ENCODE measurements at places on chromosomes 3 and 15. TPM values are rescaled to one million over a fixed set of nuclear protein-coding genes. Genes with fewer than 3 reads are reported as not detected.
A peak's percentile ranks its signal among the peaks of the same experiment; 100 is the strongest.

DNA sequence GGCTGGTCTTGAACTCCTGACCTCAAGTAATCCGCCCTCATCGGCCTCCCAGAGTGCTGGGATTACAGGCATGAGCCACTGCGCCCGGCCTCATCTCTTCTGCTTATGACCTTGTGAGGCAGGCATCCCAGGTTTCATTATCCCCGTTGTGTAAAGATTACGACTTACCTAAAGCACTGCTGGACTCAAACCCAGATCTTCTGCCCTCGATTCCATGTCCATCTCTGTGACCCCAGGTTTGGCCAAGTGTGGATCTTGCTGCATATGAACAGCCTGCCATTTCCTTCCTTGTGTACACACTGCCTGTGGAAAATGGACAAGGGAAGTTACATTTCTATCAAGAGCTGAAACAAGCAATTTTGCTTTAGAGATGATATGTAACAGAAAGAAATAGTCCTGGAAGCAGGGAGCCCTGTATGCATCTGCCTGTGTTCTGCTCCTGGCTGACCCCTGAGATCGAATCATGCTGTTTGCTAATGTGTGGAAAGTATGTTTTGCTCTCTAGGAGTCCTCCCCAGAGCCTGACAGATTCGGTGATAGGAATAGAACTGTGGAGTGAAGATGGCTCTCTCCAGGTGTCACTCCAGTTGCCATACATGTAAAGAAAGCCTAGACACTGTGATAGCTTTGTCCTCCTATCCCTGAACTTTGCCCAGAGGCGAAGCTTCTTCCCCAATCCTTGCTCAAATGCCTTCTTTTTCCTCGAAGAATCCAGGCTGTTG is 11.8 kb upstream of the LIPC start:
- DNase-seq = no peak

DNA sequence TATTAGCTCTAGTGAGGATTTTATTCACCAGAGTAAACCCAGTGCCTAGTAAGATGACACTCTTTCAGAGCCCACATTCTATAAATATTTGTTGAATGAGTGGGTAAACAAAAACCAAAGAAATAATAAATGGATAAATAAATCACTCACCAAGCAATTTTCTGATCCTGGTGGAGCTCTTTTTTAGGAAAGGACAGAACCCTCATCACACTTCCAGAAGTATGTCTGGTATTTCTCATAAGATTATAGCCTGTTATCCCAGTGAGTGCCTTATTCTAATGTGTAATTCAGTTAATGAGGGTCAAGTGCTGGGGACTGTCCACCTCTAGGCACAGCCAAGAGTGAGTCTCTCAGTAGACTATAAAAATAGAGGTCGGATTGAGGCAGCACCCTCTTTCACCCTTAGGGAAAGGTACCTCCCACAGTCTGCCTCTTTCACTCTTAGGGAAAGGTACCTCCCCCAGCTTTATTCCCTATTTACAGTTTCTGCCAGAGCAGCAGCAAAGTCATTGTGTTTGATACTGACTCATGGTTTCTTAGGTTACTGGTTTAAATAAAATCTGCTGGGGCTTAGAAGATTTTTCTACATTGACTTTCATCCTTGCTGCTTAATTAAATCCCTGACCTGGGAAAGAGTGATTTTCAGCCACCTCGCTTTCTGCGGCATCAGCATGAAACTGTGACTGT is 145.0 kb downstream of the STAC start:
- no peak for DNase-seq

DNA sequence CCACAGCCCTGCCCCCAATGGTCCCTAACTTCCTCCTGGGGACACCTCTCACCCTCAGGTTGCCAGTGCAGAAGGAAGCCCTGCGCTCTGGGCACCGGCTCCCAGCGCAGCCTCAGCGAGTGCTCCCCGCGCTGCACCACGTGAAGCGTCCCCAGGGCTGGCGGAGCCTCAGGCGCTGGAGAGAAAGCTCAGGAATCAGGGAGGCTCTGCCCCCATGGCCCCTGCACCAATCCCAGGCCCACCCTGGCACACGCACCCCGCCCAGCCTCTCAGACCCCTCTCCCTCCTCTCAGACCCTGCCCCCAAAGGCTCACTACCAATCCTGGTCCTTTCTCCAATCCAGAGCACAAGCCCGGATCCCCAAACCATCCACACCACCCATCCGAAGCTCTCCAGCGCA is 6.9 kb downstream of the COL7A1 start:
- no peak for DNase-seq

- no peak for DNase-seq
These were observed 674.7 kb downstream of the MECOM start for GRCh38 chr3:168988853-168989252.

GRCh38 chr3:184284696-184285095 is 8.9 kb downstream of the ECE2 start:
- DNase-seq = no peak

DNA sequence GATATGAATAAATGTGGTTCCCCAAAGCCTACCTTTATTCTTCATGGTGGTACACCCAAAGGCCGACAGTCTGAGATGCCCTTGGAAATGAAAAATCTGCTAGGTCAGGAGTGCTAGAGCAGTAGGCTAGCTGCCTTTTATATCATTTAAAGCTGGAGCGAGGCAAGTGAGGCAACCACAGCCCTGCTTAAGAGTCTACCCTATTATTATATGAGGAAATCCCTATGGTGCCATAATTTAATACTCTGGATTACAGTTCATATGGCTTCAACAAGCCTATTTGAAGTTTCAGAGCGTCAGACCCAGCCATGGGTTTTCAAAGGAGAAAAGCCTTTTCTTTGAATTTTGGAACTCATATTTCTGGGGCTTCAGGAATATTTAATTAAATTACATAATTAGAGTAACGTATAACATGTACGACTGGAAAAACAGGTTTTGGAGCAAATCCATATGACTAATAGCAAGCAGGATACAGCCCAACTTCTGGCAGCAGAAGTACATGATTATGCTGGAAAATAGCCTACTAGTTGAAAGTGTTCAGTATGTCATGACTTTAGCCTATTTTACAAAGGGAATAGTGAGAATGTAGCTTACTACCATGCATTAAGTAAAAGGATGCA is 18.0 kb upstream of the SLTM start:
- DNase-seq = no peak

GRCh38 chr15:39920510-39921273 is 626 bp upstream of the GPR176 start:
- peak; percentile 71 for DNase-seq

DNA sequence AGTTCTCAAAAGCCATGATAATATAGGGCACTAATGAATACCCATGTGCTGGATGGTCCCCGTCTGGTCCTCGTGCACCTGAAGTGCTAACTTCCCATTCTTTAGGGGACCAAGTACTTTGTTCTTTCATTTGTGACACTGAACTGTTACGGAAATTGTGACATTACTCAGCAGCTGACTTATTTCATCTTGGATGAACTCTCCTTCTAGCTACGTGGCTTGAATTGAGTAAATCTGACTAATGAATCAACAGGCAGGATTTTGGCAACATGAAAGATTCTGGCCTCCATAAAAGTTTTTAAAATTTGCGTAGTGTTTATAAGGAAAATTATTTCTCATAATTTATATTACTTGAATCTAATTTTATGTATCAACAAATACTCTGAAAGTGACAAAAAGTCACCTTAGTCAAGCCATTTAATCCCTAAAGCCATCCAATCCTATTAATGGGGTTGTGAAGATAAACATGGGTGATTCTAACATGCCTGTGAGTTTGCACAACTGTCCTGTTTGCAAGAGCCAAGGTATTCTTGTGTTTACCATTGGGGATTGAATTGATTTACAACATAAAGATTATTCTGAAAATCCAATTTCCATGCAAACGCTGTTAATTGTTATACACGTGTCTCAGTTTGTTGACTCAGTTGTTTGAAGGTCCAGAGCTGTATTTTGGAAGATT is 119.9 kb downstream of the AGBL1 start:
- no peak for DNase-seq

- DNase-seq = no peak
These were observed 290.4 kb upstream of the STT3B start for GRCh38 chr3:31242026-31242960.

DNA sequence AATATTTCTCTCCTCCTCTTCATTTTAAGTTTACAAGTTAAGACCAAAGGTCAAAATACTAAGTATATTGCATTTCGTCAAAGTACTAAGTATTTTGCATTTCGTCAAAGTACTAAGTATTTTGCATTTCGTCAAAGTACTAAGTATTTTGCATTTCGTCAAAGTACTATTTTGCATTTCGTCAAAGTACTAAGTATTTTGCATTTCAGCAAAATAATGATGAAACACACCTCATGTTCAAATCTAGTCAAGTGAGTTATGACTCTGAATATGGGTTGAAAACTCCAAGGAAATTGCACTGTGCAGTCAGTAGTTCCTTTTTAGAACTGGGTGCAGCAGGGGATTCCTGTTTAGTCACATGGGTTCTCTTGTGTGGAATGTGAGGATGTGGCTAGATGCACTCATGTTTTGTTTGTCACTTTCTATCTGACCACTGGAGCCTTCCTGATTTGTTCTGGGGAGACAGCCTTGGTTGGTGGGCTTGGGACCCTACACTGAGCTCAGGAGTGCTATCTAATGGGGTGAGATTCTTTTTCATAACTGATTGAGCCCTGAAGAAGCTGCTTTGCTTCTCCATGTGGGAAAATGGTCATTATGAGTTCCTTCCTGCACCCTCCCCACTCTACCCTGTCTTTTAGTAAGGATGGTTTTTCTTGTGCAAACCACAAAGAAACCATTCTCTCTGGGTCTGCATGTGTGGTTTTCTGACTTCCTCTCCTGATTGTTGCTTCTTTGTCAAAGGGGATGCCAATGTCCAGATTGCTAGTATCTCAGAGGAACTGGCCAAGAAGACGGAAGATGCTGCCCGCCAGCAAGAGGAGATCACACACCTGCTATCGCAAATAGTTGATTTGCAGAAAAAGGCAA is 73.4 kb downstream of the CCK start:
- DNase-seq = no peak

DNA sequence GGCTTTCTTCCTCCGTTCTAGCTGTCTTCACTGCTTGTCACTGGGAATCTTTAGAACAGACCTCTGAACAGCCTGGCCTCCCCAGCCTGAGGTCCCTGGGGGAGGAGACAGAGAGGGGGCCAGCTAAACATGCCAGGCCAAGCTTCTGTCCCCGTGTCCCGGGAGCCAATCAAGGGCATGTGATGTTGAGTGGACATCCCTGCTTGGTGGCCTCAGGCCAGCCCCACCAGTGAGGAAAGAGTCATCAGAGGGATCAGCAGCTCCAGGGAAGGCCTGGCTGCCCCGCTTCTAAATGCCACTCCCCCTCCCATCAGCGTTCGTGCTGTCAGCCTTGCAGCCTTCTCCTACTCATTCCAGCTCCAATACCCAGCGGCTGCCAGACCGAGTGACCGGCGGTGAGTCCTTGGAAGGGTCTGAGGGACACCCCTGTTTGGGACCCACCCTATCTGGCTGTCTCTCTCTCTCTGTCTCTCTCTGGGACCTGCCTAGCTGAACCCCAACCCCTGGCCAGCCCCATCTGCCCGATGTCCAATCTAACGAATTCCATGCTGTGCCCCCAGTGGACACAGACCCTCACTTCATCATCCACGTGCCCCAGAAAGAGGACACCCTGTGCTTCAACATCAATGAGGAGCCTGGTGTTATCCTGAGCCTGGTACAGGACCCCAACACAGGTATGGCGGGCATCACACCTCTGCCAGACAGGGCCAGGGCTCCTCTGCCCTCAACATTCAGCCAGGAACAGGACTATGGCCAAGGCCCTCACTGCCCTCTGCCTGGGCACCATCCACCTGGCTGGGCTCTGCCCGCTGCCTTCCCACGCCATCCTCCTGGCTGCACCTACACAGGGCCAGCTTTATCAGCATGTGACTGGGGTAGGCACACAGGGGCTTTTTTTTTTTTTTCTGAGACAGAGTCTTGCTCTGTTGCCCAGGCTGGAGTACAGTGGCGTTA is 6.6 kb upstream of the ITIH3 start:
- DNase-seq = no peak

DNA sequence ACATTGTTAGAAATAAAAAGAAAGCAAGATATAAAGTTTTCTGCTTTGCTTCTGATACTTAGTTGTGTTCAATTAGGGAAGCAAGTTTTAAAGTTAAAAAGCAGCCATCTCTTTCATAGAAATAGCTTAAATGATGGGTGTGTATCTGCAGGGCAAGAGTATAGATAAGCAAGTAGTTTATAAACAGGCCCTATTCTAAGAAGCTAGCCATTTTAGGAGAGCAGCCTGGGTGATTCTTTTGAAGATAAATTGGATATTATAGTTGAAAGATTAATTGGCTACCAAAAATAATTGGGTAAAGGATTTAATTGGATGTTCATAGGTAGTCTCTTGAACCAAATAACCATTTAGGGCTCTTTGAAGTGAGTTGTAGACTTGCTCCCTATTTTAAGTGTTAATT is 5.6 kb downstream of the EIF3J start:
- DNase-seq = no peak

DNA sequence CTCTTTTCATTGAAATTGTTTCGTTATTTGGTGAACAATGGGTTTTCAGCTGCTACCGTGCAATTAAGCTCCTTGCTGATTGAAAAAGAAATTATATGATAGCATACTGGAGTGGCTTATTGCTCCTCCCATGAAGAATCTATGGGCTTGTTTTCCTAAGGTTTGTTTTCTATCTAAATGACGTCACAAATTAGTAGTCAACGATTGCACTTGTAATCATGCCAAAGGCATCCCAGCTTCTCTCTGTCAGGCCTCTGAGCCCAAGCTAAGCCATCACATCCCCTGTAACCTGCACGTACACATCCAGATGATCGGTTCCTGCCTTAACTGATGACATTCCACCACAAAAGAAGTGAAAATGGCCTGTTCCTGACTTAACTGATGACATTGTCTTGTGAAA is 388.0 kb upstream of the LMCD1 start:
- DNase-seq = no peak

GRCh38 chr15:69414701-69415167 is 585 bp downstream of the KIF23 start:
- peak; percentile 22 for DNase-seq

DNA sequence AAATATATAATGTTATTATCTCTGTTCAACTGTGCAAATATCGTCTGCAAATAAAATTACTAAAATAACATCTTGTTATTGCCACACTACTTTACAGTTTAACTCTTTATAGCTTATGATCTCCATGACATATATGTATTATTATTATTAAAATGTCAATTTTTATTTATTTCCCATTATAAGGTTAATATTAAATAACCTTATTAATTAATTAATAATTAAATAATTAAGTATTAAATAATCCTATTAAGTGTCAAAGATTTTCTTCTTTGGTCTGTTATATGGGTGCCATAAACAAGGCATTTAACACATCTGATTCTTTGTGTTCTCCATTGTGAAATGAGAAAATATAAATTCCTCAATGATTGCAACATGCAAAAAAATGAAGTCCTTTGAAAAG is 10.0 kb downstream of the BCHE start:
- DNase-seq = no peak

- no peak for DNase-seq
These were observed 7.6 kb upstream of the TRH start for GRCh38 chr3:129966876-129967275.

GRCh38 chr3:16536996-16537395 is 23.5 kb upstream of the RFTN1 start:
- no peak for DNase-seq

The ACTRT3 gene
- 1.3 TPM for total RNA-seq

The EAF2 gene
- total RNA-seq = 18.8 TPM

The GANC gene
- total RNA-seq = 13.0 TPM

The SERPINI1 gene
- total RNA-seq = 0.71 TPM

The TMEM45A gene
- 0.34 TPM for total RNA-seq

The IQCF5 gene
- total RNA-seq = not detected

The ROBO1 gene
- 0.16 TPM for total RNA-seq

The TMED3 gene
- total RNA-seq = 60.8 TPM

The ALDH1A3 gene
- not detected for total RNA-seq

The IL17RE gene
- total RNA-seq = 3.2 TPM

The COL8A1 gene
- total RNA-seq = 0.08 TPM

The CYP8B1 gene
- not detected for total RNA-seq

The LRRC34 gene
- total RNA-seq = 2.9 TPM

The SPINK8 gene
- not detected for total RNA-seq

The PRKCD gene
- total RNA-seq = 24.8 TPM
